Neural progenitor cell (in vitro differentiated cells): ENCODE measurements at places on chromosomes 12 and 14. TPM values are rescaled to one million over a fixed set of nuclear protein-coding genes. Genes with fewer than 3 reads are reported as not detected.
A peak's percentile ranks its signal among the peaks of the same experiment; 100 is the strongest.

GRCh38 chr14:54864526-54864925, 38.1 kb downstream of the GCH1 start:
- DNase-seq, result no peak

DNA sequence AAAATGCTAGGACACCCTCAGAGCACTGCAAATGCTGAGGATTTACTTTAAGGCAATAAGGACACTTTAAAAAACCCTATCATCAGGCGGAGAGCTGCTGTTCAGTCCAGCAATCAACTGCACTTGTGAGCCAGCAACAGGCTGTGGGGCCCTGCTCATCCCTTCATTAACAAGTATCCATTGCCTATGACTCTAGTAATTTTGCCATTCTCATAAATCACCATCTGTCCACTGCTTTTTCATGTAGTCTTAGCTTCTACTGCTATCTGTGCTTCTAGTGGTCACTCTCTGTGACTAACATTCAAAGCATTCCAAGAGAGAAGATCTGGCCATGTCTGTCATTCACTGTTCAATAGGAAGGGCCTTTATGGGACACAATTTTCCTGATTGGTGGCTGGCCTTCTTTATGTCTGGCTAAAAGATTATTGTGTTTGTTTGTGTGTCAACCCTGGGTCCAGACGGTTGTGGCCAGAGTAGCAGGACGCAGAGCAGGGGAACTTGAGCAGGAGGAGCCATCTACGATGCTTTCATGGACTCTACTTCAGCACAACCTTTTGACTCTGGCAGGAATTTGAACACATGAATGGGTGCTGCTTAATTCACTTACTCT, 3.6 kb upstream of the KRAS start:
- DNase-seq, result no peak

GRCh38 chr14:51962711-51963110, 26.6 kb upstream of the RTRAF start:
- no peak for DNase-seq

DNA sequence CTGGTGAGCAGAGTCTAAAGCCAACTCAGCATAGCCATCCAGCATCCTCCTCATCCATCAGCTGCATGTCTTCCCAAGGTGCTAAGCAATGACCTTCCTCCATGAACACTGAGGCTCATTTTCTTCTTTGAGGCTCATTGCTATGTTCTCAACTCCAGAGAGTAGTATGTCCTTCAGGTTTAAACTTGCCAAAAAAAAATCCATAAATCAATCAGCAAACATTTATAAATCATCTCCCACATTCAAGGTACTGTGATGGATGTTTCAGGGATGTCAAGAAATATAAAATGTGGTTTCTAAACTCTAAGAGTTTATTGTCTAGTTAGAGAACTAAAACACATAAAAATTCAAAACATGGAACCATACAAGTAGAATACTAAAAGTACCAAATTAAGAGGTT, 29.8 kb upstream of the MDM1 start:
- DNase-seq, result no peak

GRCh38 chr12:75720812-75721641, 209.6 kb upstream of the KRR1 start:
- peak; percentile 22 for DNase-seq

DNA sequence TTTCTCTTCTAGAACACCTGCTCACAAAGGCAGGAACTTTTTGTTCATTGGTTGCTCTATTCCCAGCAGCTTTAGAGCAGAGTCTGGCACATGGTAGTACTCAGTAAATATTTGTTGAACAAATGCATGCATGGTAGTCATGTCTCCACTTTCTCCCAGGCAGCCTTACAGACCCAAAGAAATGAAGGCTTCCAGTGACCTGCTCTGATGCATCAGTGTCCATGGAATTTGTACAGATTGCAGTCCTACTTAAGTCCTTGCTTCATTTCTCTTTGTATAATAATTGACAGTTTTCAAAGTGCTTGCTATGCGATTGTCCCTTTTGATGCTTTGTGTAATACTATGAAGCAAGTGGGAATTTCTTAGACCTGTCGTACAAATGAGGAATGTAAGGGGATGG, 119.6 kb downstream of the DERA start:
- DNase-seq, result no peak

- DNase-seq, result peak; percentile 61
Observed at GRCh38 chr14:103386713-103387329, 1.6 kb downstream of the MARK3 start.

DNA sequence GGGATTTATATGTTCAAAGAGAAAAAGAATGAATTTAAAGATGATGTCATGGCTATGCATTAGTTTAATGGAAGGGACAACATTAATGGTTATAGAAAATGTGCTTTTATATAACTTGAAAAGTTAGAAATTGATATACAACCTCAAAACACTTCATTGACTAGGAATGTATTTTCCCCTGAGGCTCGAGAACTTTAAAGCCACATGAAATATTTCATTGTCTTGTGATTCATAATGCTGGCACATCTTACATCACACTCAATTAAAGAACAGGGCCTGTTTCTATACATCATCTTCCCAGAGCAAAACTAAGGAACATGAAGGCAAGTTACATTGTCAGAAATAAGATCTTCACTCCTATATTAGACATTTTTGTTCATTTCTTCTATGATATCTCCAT, 35.2 kb upstream of the PAWR start:
- DNase-seq, result no peak

- DNase-seq, result peak; percentile 8
Observed at GRCh38 chr14:68359022-68359836, 433.6 kb downstream of the ZFP36L1 start.

GRCh38 chr12:80825506-80825905, 108.8 kb downstream of the MYF5 start:
- no peak for DNase-seq

DNA sequence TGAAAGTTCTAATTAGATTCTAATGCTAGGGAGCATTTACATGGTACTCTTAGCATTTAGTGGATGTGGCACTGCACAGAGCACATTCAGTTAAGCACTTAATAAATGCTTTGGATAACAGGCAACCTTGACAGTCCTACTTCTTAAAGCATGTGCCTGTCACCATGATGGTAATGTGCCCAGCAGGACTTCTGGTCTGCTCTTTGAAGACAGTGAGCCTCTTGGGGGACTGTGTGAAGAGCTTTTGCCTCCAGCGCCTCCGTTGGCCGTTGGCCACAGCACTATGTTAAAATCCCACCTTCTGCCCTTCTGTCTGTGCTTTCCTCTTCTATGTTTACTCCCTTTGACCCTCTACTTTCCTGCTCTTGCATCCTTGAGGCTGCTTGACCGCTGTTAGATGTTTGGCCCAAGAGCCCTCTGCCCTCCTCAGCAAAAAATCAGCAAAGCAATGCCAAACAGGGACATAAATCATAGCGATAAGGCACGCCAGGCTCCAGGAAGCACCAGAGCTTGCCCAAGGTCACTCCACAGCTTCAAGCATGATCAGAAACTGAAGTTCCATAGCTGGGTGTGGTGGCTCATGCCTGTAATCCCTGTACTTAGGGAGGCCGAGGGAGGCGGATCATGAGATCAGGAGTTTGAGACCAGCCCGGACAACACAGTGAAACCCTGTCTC, 8.3 kb downstream of the CDKL1 start:
- peak; percentile 40 for DNase-seq

DNA sequence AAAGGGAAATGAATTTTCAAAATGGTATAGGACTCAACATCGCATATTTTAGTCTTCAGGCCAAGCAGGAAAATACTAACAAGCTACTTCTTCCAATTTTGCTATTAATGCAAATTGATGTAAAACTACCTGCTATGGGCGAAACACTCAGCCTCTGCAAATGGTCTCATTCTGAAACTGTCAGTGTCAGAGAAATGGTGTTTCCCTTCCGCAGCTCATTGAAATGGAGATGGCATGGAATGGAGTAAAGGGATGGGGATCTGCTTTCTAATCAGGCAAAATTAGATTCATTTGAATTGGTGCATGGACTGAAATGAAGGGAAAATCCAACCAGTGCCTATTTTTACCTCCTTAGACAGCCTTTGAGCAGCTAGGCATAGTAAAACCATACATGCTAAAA, 80.4 kb upstream of the EEA1 start:
- DNase-seq, result no peak

- no peak for DNase-seq
Observed at GRCh38 chr14:88975926-88976325, 151.5 kb downstream of the TTC8 start.

GRCh38 chr12:68065687-68066086, 76.4 kb downstream of the IFNG-AS1 start:
- DNase-seq, result no peak

GRCh38 chr14:59900556-59900955, 19.4 kb upstream of the LRRC9 start:
- DNase-seq, result no peak

DNA sequence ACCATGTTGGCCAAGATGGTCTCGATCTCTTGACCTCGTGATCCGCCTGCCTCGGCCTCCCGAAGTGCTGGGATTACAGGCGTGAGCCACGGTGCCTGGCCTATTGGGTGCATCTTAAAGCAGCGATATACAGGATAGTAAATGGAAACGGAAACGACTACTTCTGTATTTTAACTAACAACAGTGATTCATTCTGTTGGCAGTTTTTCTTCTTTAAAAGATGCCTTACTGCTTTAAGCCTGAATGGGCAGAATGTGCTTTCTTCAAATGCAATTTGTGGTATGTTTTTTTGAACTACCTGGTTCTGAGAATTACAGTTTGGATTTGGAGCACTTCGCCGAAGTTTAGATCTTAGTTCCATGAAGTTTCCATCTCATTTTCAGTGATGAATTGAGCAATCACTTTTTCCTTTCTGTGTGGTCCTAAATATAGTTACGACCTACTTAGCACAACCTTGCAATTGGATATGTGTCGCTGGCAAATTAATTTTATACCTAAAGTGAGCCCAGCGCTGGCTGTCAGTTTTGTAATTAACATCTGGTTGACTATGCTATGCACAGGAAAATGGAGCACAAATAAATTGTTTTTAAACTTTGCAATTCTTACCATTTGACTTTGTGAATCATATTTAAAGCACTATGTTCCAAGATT, 53.6 kb upstream of the EIF5 start:
- DNase-seq, result no peak

DNA sequence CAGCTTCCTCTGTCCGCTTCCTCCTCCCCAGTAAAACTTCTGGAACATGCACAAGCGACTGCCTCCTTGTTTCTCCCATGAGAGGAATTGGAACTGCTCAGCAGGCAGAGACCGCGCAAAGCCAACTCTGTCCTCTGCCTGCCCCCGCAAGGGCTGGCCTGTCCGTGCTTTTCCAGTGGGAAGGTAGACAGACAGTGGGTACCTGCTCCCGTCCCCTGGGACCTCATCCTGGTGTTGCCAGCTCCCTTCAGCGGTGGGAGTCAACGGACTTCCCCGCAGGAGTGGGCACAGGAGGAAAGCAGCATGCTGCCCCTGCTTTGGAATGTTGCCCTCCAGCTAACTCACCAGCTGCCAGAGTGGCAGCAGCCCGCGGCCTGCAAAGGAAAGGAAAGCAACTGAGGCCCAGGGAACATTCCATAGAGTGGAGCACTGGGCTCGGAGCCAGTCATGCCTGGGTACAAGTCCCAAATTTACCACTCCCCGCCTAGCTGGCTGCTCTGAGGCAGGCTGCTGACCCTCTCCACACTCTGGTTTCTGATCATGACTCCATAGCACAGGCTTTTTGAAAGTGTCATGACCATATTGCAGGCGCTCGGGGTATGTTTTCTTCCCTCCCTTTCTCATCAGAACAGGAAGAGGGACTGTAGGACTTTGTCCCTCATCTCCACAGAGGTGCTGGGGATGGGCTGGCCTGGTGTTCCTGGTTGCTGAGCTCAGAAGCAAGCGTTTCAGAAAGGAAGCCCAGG, 89.2 kb upstream of the CLMN start:
- DNase-seq, result no peak

- no peak for DNase-seq
Observed at GRCh38 chr14:25484235-25484634, 434.3 kb upstream of the STXBP6 start.

DNA sequence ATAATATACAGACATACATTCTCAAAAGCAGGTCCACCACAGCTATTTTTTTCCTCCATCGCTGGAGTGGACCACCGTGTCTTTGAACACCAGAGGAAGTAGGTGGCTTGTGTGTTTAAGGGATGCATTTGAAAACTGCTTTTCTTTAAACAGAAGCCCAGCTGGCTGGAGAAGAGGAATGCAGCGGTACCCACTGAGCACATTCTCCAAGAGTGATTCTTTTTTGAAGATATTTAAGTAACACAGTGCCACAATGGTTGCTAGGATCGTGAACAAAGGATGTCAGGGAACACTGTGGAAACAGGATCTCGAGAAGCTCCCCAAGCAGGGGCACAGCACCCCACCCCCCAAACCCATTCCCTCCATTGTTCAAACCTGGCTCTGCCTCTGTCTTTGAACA, 286.6 kb upstream of the PWP1 start:
- peak; percentile 51 for DNase-seq

GRCh38 chr12:2291947-2292346, 239.2 kb downstream of the CACNA1C start:
- DNase-seq, result no peak

The SPTLC2 gene
- total RNA-seq, result 8.0 and 12.3 TPM in 2 replicates

The KERA gene
- total RNA-seq, result not detected in 2 replicates

The INSM2 gene
- not detected in 2 replicates for total RNA-seq

The NINJ2 gene
- 0.37 TPM in 1 of 2 replicates, not detected in the other for total RNA-seq

The SDR39U1 gene
- 19.0 and 37.8 TPM in 2 replicates for total RNA-seq

The MUCL1 gene
- total RNA-seq, result not detected in 2 replicates

The PLD4 gene
- total RNA-seq, result not detected in 2 replicates

The A2ML1 gene
- 0.15 and 0.43 TPM in 2 replicates for total RNA-seq
